ENCODE measurements at places on chromosomes 2 and 18.

- no peak for DNase-seq
Observed at GRCh38 chr2:195009202-195009601, 647.8 kb upstream of the SLC39A10 start.

DNA sequence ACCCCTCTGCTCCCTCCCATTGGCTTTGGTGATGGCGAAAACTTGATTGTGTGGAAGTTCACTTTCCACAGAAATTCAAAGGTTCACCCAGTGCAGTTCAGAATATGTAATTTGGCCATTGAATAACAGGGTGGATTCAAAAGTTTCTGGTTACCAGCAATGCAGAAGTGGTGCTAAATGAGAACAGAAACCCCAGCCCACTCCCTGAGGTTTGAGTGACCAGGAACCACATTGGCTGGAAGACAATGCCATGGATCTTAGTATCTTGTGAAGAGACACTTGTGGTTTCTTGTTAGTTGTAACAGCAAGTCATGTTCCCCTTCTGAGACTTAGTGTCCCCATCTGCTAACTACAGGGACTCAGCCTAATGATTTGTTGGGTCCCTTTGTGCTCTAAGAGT, 49.8 kb downstream of the QPCT start:
- no peak for DNase-seq

DNA sequence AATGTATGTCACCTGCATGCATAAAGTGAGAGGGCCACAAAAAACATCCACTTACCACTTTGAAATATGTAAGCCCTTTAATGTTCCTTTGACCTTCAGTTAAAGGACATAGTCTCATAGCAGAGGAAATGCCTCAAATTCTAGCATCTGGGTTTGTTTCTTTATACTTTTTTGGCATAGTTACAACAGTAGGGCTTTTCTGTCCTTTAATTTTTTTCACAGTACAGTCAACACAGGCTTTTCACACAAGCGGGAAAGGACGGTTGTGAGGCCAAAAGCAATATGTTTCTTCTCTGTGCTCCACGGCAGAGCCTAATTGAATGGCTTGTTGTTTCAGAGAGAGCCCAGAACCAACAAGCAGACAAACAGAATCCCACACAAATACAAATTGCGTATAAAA, 57.6 kb downstream of the CRIM1 start:
- DNase-seq, result no peak

GRCh38 chr2:214341646-214342045, 69.2 kb upstream of the VWC2L start:
- no peak for DNase-seq

GRCh38 chr18:48085781-48086487, 155.5 kb upstream of the SMAD2 start:
- DNase-seq, result no peak

Data from NCI-H524 treated with DMSO at 0.1 percent for 48 hours (cell line).